ENCODE measurements at places on chromosomes 5 and 9. TPM values are rescaled to one million over a fixed set of nuclear protein-coding genes. Genes with fewer than 3 reads are reported as not detected.

- no peak for DNase-seq
Observed at GRCh38 chr9:81729135-81729534, 39.8 kb upstream of the TLE1 start.

LOX gene
- 632 TPM for polyA plus RNA-seq

DNA sequence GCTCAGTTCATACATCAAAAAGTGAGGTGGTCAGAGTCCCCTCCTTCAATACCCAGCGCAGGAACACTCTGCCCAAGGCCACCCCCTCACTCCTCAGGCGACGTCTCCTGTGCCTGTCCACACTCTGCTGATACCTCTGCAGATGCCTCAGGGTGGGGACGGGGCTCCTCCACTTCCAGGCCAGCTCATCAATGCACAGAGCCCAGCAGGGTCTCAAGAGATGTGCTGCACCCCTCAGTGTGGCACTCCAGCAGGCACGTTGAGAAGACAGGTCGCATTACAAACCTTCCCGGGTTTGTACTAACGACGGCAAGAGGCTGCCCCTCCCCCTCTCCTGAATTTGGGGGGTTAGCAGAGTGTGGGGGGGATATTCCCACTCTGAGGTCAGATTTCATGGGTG, 128.5 kb downstream of the ZNF354C start:
- DNase-seq: no peak

GRCh38 chr5:68007451-68007850, 208.1 kb upstream of the PIK3R1 start:
- no peak for DNase-seq

FNIP1 gene
- 5.3 TPM for polyA plus RNA-seq

MIGA2 gene
- polyA plus RNA-seq: 23.7 TPM

- DNase-seq: no peak
Observed at GRCh38 chr5:10352430-10353240, 860 bp upstream of the MARCHF6 start.

DNA sequence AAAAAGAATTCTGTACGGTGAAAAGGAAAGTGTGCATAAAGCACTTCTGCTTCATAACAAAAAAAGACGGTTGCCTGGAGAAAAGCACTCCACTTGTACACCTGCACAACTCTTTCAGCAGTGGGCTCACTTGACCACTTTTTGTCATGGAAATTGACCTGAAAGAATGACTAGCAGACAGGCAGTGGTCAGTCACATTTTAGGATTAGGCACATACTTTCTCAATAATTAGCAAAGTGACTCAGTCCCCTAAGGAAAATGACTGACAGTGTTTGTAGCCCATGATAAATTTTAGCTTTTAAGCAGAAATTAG, 169.3 kb downstream of the FANCC start:
- DNase-seq: no peak

DNA sequence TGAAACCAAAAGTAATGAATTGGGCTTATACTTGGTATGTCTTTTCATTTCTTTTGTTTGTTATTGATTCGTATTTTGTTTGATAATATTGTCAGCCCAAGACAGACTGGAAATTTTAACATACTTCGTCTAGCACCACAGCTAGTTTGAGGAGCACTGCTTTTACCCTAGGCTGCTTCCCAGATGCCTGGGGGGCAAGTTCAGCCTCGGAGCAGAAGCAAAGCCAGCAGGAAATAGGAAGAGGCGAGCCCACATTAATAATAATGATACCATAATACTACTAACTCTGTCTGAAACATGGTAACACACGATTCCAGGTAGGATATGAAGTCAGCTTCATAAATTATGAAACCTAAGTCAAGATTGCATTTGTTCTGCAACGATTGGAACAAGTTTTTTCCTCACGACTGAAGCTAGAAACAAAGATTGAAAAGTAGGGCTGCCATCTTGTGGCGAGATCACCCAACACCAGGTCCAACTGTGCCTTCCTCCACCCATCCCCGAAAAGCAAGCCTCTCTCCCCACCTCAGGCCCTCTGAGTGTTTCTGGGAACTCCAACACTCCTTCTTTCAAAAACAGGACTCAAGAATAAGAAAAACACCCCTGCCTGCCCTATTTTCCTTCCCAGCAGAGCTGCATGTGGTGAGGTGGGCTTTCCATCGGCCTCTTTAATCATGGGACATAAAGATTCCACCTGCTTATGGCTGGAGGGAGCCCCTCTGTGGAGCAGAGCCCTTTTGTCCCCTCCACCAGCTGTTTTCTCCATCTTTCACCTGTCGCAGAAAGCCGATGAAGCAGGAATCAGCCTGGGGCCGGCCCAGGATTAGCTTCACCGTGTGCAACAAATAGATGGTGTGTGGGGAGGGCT, 236.4 kb downstream of the CAAP1 start:
- no peak for DNase-seq

GRCh38 chr9:117992006-117992405, 287.8 kb downstream of the TLR4 start:
- DNase-seq: no peak

GRCh38 chr9:100029251-100029650, 69.5 kb downstream of the ERP44 start:
- DNase-seq: no peak

DNA sequence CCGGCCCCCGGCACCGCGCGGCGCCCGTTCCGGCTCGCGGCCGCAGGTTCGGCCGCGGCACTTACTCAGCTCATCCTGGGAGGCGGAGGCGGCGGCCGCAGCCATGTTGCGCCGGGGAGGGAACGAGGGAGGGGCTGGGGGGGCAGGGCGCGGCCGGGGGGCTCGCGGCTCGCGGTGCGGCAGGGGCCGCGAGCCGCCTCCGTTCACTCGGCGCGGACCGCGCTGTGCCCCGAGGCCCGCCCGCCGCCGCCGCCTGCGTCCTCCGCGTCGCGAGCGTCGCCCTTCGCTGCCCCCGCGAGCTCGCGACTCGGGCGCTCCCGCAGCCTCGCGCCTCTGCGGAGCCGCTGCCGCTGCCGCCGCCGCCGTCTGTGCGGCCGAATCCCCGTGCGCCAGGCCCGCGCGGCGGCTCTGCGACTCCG, 735 bp downstream of the ECPAS start:
- no peak for DNase-seq

DNA sequence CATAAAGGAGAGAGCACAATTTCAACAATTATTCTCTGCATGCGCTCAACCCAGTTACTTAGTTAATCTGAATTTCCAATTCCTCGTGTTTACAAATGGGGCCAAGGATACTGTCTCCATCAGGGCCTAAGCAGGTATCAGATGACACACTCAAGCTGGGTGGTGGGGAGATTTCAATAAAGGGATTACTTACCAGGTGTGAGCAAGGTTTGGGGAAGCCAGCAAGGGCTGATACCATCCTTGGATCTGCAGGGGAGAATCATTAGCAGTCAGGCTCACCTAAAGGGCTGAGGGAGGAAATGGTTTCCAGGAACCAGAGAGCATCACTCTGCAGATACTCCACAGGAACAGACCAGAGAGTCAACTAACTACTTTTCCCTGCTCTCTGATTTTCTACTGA, 487.1 kb downstream of the NTRK2 start:
- DNase-seq: no peak

- DNase-seq: no peak
Observed at GRCh38 chr5:155733935-155734334, 593.0 kb upstream of the SGCD start.

GRCh38 chr9:135199489-135199888, 112.0 kb downstream of the OLFM1 start:
- no peak for DNase-seq

TOR2A gene
- polyA plus RNA-seq: 8.0 TPM

PDE8B gene
- polyA plus RNA-seq: 2.2 TPM

DNA sequence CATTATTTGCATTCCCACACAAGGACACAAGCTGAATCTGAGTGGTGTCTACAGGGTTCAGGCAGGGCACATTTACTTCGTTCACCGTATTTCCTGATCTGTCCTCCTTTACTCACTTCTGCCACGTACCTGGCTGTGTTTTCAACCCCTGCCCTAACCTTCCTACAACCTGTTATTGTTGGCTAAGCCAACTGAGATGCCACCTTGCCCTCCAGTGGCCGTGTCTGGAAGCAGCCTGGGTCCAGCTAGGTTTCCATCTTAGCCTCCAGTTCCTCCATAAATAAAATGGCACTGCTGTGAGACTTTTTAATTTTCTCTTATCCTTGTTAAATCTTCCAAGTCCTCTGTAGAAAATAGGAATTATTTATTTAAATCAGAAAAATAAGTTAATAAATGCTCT, 64.8 kb downstream of the ATP10B start:
- DNase-seq: no peak

C9orf152 gene
- not detected for polyA plus RNA-seq

GRCh38 chr5:163861670-163862069, 356.3 kb downstream of the MAT2B start:
- DNase-seq: no peak

DNA sequence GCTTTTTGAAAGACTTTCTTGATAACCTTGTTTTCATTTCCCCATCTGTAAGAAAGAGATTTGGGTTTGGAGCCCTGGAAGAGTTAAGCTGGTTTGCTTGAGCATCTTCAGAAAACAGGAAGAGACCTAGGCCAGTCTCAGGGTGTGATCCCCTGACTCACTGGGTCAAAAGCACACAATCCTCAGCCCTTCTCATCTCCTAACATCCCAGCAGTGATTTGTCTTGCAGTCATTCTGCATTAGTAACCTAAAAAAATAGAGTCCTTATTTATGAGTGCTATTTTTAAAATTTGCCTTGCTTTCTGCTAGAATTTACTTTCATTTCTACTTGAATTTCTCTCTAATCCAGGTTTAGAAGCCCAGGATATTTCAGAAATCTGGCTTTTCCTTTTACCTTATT, 16.4 kb upstream of the ARSB start:
- no peak for DNase-seq

- no peak for DNase-seq
Observed at GRCh38 chr5:80156156-80156555, 99.7 kb downstream of the SERINC5 start.

GRCh38 chr5:36337597-36337996, 35.9 kb upstream of the RANBP3L start:
- no peak for DNase-seq

DNA sequence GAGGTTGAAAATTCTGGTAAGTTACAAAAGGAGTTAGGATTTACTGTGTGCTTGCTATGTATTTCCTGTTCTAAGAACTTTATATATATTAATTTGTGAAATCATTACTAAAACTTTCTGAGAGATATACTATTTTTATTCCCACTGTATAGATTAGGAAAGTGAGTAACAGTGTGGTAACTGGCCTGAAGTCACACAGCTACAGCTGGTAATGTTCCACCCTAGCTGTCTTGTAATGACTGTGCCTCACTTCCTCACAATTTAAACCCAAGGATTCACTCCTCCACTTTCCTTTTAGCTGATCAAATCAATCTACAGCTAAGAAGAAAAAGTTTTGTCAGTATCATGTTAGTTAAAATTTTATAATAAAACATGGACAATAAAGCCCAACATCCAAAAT, 278.8 kb downstream of the GAS1 start:
- DNase-seq: no peak

DNA sequence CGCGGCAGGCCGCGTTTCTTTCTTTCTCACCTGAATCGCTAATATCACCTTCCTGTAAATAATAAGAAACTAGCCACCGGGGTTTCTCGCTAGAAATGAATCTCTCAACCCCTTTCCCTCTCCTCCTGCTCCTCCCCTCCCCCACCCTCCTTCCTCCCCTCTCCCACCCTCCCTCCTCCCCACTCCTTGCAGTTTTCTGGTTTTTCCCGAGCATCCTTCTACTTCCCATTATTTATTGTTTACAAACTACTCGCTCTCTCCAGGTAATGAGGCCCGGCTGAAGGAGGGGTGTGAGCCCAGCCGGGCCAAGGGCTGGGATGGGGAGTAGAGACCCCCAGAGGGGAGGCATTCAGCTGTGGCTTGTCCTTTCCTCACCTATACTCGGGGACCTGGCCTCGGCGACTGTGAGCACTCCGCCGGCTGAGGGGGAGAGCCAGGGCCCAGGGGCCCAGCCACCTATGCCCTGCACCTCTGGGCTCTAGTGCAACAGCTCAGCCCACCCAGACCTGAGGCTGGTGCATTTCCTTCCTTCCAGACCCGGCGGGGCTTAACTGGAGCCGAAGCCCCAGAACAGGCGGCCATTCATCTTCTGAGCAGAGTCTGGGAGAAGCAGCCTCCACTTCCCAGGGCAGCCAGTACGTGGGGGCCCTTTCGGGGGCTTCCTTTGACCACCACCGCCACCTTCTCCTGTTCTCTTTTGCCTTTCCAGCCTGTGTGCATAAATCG, 2.1 kb upstream of the IRX4 start:
- DNase-seq: no peak

- DNase-seq: no peak
Observed at GRCh38 chr5:7756453-7756852, 94.5 kb downstream of the CFAP90 start.

ANKRD34B gene
- not detected for polyA plus RNA-seq

SAXO1 gene
- polyA plus RNA-seq: not detected

DNA sequence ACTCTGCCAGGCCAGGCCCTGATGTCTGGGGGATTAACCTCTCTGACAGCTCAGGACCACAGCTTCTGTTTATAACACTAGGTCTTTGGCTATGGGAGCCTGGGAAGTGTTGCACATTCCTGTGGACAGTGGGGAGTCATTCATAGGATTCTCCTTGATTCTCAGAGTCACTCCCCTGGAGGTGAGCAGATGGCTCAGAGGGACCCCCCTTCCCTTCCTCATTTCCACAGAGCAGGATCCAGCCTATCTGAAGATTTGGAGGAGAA, 60.2 kb downstream of the NRG2 start:
- no peak for DNase-seq

DNA sequence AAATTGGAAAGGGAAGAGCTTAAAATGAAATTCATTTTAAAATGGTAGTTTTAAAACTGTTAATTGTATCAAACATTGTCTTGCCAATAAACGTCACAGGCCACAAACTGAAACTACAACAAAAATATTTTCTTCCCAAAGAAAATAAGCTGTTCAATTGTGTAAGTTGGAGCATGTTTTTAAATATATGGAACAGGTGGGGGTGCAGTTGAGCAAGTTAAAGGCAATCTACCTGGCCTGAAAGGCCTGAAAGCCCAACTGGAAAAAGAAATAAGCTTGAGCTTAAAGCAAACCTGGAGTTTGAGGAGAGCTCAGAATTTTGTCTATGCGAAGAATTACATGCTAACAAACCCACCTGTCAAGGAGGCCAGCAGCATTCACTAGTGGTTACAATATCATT, 439.5 kb downstream of the ACTL7B start:
- DNase-seq: no peak

DNA sequence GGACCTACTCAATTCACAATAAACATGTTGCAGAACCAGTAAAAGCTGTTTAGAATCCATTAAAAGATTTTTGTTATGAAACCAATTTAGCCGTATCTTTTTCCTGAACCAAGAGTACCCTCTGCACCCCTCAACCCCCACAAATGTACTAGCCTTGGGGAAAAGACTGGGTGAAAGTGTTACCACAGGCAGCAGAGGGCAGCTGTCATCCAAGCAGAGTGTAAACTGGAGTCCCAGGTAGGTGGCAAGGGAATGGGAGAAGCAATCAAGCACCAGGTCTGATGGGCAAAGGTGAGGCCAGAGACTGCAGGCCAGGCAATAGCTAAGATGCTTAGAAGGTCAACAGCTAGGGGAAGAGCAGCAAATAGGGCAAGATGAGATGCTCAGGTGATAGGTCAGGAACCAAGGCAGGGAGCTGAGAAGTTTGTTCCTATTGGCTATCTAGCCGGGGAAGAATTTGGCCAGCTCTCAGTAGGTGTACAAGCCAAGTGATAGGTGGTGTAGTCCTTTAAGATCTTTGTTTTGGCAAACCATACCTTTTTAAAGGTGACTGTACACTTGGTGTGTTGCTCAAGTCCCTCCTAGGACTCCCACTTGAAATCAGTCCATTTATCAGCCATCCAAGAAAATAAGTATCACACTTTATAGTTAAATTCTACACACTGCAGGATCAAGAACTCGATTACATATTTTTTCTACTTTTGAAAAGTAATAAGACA, 77.8 kb upstream of the CCDC112 start:
- DNase-seq: no peak

- no peak for DNase-seq
Observed at GRCh38 chr5:173771121-173771724, 116.9 kb upstream of the CPEB4 start.
